ENCODE measurements at places on chromosomes 1 and 21. TPM values are rescaled to one million over a fixed set of nuclear protein-coding genes. Genes with fewer than 3 reads are reported as not detected.

- no peak for DNase-seq
Measured at GRCh38 chr21:14762734-14763694, 216.9 kb upstream of the SAMSN1 start.

Gene TNFRSF9
- total RNA-seq, result 0.39 TPM

GRCh38 chr1:101547357-101547756, 310.5 kb downstream of the S1PR1 start:
- no peak for DNase-seq

DNA sequence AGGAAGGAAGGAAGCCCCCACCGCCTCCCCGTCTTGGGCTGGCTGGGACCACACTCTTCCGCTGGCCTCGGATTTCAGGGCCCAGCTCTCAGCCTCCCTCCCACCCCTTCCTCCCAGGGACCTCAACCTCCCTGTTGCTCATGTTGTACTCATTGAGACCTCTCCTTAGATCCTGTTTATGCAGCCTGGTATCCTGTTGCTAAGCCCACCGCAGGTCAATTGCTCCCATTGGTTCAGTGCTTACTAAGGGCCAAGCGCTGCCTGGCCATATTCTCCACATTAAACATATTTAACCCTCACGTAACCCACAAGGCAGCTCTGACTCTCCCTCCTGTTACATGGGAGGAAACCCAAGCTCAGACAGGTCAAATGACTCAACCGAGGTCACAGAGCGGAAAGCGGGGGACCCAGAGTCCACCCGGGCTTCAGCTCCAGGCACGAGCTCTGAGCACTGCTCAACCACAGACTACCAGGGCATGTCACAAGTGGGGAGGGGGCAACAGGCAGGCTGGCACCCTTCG, 23.2 kb upstream of the H6PD start:
- no peak for DNase-seq

Data from type B pancreatic cell (in vitro differentiated cells).